ENCODE measurements at places on chromosomes 3 and 15.

DNA sequence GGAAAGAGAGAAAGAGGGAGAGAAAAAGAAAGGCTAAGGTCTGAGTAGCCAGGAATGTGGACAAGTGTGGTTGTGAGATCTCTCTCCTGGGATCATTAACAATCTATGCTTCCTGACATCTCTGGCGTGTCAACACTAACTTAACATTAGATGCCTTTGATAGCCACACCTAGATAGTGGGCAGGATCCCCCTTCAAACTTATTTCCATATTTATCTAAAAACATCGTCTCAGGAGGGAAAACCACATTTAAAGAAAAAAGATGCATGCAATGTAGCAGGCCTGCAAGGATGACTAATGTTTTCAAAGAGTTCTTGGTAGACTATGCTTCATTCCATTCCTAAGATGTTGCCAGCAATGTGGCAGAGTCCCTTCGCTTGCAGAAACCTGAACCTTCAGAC is 80.9 kb downstream of the MLH1 start:
- DNase-seq = no peak

DNA sequence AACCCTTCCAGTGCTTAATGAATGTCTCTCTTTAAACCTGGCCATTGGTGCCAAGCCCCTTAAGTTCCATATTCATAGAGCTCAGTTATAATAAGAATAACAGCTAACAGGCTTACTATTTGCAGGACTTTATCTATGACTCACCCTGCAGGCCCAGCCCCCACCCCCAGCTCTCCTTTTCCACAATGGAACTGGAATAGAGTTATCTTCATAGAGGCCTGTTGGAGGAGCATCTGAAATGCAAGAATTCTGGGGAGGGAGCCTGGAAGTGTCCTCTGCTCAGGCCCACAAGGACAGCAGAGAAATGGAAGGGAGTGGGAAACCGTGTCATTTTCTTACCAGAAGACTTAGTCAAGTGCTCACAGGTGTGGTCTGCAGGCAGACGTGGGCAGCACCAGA is 52.8 kb downstream of the SEMA5B start:
- no peak for DNase-seq

DNA sequence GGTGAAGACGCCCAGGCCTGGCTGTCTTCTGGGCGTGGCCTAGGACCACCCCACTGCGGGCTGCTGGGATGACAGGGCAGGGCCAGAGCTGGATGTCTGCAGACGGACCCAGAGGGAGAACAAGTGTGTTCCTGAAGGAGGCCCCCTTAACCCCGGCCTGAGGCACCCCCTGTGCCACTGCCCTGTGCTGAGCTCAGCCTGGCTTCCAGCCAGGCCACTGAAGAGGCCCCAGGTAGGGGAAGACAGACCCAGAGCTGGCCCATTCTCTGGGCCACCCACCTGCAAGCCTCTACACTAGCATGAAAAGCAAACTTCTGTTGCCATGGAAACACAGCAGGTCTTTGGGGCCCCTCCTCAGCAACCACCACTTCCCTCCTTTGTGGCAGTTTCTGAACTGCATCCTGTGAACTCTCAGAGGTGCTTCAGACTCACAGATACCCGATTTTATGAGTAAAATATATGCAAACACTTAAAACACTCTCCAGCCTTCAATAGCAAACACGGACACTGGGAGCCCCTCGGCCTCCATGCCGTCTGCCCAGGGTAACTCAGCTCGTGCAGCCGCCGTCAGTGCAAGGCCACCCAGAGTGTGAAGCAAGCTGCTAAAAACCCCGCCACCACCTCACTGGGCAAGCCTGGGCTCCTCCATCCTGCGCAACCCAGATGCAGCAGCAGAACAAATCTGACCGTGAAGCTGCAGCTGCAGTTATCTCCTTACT is 42.5 kb downstream of the CMTM6 start:
- DNase-seq = peak; percentile 45

GRCh38 chr3:153338487-153338886 is 176.5 kb downstream of the RAP2B start:
- no peak for DNase-seq

DNA sequence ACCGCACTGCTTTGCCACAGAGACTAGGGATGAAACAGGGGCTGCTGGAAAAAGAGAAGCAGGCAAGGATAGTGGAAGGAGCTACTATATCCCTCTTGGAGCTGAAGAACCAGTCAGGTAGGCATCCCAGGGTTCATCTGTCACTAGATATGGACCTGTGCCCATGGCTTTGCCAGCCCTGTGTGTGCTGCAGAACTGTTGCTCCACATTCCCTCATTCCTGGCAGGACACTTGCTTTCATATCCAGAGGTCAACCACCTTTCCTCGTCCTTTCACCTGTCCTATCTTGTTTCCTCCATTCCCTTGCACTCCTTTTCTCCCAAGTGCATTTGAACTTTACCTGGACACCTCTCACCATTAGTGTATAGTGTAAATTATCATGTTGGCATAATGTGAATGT is 12.0 kb downstream of the SNRK start:
- DNase-seq = no peak

GRCh38 chr3:192862408-192863090 is 55.1 kb downstream of the MB21D2 start:
- no peak for DNase-seq

All from stimulated activated CD8-positive, alpha-beta memory T cell treated with anti-CD3 and anti-CD28 coated beads, Interleukin-2, amount 100 ng/mL, for 1 hour (primary cell).